Stimulated activated CD8-positive, alpha-beta memory T cell treated with anti-CD3 and anti-CD28 coated beads, Interleukin-15, amount 100 ng/mL, for 4 hours (primary cell): ENCODE measurements at places on chromosomes 11 and 22.

DNA sequence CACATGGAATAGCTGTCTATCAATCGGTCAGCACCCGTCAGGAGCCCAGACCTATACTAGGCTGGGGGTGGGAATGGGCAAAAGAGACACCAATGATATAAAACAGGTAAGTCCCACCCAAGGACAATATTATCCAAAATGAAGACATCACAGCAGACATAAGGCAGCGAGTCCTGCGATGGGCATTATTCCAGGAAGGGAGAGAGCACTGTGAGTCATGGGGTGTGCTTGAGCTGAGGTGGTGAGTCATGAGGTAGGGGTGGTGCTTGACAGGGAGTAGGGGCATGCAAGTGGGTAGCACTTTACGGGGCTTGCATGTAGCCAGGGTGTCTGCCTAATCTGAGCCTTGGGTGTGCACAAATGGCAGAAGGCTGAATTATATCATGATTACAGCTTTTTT is 605.0 kb upstream of the CADM1 start:
- no peak for DNase-seq

DNA sequence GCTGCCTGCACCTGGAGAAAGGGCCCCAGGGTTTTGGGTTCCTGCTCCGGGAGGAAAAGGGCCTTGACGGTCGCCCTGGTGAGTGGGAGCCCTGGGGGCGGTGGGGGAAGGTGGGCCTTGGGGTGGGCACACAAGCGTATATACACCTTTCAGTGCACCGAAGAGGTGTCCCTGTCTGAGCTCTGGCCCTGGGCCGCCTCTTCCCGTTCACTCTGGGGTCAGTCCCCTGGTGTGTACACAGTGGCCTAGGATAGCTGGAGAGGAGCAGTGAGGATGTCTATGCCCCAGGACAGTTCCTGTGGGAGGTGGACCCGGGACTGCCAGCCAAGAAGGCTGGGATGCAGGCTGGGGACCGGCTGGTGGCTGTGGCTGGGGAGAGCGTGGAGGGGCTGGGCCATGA is 2.8 kb downstream of the NHERF4 start:
- DNase-seq: no peak

DNA sequence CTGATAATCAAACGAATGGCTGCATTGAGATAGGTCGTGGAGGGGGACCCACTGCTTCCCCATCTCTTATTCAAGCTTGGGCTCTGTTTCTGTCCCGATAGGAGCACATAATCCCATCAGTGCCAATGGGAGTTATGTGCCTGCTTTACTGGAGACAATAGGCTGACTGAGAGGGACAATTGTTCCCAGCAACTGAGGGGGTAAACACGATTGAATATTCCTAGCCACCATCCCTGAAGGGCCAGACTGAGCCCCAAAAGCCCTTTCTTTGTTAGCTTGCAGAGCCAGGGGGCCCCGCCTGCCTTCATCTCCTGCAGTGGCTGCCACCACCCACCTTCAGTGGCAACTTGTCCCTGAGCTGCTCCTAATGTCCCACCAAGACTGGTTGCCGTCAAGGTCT is 172.8 kb upstream of the NAV2 start:
- DNase-seq: no peak

GRCh38 chr11:9008661-9009060 is 4.9 kb upstream of the NRIP3 start:
- no peak for DNase-seq

DNA sequence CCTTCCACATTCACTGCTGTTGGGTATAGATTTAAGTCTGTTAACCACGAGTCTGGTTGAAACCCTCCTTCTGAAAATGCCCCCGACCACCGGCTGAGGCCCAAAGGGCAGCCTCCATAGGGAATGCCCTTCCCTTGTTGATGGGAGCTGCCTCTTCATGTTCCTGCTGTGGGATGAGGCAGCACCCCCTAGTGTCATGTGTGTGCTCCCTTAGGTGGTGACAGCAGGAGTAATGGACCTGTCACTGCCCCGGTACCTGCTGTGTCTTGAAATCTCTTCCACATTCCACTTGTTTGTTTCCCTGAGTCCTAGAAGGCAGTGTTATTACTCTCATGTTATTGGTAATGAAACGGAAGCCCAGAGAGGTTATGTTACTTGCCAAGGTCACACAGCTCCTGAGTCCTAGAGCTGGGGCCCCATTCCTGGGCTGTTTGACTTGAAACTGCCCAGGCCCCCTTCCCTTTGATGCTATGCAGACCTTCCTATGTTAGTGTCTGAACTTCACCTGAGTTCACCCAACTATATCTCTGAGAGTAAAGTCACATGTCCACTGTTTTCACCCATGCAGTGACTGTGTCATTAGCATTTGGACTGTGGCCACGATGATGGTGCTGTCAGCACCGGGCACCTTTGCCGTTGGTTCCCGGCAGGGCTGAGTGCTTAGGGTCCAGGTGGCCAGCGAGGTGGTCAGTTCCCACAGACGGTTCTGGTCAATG is 234.3 kb downstream of the TBC1D22A start:
- DNase-seq: no peak

GRCh38 chr11:134358856-134359490 is 27.2 kb downstream of the GLB1L2 start:
- DNase-seq: no peak

DNA sequence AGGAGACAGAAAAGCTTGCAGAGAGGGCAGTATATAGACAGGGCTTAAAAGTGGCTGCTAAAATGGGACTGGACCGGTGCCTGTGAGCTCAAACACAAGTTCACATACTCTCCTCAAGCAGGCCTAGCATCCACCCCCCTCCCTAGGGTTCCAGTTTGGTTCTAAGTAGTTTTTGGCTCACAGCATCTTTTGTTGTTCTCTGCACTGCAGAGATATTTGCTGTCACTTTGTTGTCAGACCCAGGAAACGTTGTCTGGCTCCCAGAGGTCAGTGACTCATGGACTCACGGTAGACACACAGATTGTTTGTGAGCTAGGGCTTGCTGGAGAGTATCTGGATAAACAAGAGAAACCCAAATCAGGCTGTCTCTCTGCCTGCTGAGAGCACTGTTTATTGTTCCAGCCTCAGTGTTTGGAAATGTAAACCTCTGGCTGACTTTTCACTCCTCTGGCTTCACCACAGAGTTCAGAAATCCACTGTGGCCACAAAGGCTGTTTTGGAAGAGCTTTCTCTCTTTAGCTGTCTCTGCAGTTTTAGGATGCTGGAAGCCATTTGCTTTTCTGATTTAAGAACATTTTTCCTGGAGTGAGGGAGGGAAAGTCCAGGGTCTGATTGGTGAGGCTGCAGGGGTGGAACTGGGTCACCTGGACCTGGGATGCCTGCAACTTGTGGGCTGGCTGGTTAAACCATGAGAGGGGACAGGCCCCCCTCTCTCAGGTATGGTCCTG is 303.7 kb upstream of the PLET1 start:
- no peak for DNase-seq

DNA sequence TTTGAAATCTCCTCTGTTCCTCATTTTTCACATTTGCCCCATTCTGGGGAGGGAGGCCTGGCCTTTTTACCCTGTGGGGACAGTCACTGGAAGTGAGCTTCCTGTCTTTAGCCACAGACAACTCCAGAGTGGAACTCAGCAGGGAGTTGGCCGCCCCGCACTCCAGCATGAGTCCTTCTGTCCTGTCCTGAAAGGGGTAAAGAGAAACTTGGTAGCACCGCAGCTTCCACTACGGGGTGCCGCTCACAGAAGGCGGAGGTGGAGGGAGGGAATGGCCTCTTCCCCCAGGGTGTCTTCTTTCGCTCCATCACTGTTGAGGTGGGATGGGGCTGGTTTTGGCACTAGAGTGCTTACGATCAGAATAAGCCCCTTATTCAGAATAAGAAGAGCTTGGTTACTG is 132.2 kb downstream of the ST3GAL4 start:
- DNase-seq: no peak

GRCh38 chr11:2750682-2751522 is 51.1 kb upstream of the KCNQ1OT1 start:
- no peak for DNase-seq

- DNase-seq: no peak
These were observed 6.7 kb downstream of the LRFN4 start for GRCh38 chr11:66863428-66864125.

- DNase-seq: no peak
These were observed 23.5 kb downstream of the FZD4 start for GRCh38 chr11:86931548-86932258.

DNA sequence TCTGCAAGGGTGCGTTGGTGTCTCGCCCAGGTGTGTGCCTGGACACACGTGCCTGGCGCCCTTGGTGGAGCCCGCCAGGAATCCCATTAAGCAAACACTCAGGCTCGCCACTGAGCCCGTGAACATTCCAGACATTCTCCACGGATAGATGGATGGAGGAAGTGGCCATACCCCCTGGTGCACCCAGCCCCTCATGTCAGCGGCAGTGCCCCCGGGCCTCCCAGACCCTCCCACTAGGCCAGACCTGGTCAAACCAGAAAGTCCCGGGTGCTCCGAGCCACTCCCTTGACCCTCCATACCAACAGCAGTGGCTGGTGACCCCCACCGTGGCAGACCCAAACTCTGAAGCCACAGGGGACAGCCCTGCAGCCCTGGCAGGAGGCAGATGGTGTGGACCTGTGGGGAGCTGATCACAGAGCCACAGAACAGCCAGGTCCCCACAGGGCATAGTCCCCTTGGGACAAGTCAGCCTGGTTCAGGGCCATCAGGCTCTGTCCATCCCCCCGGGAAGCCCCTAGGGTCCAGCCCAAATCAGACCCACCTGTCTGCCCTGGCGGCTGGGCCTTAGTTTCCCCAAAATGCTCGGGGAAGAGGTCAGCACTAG is 1.9 kb downstream of the EPS8L2 start:
- no peak for DNase-seq

DNA sequence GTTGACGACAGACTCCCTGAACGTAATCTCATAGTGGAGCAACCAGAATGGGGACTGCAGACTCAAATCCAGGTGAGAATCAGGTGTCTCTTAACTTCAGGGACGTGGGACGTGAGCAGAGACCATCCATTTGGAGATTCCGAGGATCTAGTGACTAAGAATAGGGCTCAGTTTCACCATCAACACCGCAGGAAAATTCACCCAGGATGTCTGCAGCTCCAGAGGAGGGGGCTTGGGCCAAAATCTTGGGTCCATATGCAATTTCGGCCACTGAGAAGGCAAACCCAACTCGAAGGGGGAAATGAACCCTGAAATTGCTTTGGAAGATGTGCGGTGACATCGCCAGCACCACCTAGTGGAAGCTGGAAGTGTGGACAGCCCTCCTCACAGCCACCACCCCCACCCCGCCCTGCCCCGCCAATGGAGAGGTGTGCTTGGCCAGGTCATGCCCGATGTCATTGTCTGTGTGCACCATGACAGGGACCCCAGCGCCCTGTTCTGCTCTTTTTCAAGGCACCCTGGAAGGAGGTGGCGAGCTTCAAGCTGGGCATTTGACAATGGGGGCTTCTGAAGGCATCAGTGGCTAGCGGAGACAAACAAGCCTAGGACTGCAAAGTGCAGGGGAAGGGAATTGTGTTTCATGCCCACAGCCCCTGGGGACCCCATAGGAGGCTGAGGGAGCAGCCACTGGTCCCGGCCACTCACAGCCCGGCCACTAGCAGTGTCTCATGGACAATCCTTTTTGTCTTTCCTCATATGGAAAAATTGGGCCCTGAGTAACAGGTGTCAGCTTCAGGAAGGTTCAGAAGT is 24.8 kb downstream of the APOL1 start:
- peak; percentile 45 for DNase-seq

DNA sequence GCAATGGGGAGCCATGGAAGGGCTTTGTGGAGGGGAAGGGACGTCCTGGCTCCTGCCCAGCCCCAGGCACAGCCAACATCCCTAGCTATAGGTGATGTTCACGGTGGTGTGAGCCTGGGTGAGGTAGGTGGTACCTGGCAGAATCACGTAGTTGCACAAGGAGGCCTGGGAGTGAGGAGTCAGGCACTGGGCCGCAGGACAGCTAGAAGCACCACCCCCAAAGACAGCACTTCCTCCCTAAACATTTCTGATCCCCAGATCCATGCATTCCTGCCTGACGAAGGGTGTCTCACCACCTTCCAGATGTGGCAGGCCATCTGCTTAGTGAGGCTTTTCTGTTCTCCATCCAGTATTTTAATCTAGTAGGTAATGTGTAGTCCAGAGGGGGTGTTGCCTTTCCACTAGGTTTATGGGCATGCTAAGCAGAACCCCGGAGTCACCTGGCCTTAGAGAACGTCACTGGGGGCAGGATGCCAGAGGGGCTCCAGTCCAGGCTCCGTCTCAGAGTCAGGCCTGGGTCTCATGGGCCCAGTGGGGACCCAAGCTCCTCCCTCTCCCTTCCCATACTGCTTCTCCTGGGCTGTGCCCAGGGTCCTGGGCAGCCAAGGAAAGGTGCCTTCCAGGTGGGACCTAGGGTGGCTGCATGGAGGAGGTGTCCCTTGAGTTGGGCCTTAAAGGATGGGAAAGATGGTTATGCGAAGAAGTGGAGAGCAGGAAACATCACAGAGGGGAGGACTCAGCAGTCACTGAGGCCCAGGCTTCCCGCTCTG is 56.2 kb downstream of the OTOG start:
- DNase-seq: no peak

DNA sequence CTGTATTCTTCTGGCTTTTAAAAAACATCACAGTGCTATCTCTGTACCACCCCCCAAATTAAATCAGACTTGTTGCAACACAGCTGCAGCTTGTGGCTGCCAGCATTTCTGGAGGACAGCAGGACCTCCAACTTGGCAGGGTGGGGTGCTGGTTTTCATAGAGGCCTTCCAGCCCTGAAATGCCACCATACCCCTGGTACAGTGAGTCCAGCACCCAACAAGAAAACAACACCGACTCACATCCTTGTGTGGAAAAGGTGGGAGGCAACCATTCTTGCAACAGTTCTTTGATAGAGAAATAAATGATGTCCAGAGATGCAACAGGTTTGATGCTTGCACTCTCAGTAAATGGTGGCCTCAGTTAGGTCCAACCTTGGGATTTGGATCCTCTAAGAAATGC is 96.0 kb downstream of the ABTB2 start:
- DNase-seq: no peak

DNA sequence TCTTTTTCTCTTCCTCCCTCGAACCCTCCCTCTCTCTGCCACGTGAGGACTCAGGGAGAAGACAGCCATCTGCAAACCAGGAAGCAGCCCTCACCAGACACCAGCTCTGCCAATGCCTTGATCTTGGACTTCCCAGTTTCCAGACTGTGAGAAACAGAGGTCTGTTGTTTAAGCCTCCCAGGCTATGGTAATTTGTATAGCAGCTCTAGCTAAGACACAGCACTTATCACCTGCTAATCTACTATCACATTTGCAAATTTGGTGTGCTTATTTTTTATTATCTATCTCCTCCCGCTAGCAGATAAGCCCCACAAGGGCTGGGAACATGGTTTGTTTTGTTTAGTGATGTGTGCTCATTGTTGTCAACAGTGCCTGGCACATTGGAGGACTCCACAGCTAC is 124.8 kb upstream of the OPCML start:
- no peak for DNase-seq

- no peak for DNase-seq
These were observed 149.8 kb downstream of the TTC17 start for GRCh38 chr11:43508511-43508918.

GRCh38 chr11:132669949-132670348 is 862.4 kb downstream of the OPCML start:
- no peak for DNase-seq

GRCh38 chr11:82872377-82873150 is 27.7 kb downstream of the PRCP start:
- DNase-seq: no peak

GRCh38 chr22:30754971-30755758 is 60.5 kb downstream of the OSBP2 start:
- DNase-seq: peak; percentile 17
